NCI-H748 treated with DMSO at 0.1 percent for 48 hours (cell line): ENCODE measurements at places on chromosomes 16 and 17.

DNA sequence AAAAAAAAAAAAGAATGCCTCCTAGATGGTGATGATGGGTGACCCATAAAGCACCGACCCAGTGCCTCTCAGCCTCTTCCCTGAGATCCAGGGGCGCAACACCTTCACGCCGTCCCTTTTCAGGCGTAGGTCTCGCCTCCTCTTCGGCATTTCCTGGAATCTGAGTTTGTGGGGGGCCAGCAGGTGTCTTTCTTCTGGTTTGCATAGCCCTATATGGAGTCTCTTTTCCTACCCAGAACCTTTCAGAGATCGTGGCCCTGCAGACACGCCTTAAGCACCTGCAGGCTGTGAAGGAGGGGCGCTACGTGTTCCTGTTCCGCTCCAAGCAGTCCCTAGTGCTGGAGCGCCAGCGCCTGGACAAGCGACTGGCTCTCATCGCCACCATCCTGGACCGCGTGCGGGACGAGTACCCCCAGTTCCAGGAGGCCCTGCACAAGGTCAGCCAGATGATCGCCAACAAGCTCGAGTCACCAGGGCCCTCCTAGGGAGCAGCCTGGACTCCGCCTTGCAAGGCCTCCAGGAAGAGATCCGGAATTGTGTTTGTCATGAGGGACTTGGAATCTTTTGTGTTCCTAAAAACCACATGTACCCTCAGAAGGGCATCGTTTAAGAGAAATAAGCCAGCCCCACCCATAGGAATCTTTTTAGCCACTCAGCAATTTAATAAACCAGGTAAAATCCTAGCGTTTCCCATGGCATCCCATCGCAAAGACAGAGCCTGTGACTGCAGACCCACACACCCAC lies 1.9 kb upstream of the GAA start:
- DNase-seq = no peak

GRCh38 chr16:48575471-48576050 lies 34.4 kb downstream of the N4BP1 start:
- DNase-seq = no peak

- DNase-seq = no peak
These were observed 1.1 kb downstream of the SMIM5 start for GRCh38 chr17:75634376-75634740.

- DNase-seq = no peak
These were observed 43.2 kb downstream of the RAI1 start for GRCh38 chr17:17724307-17725010.
